ENCODE measurements at places on chromosomes 3 and 15. TPM values are rescaled to one million over a fixed set of nuclear protein-coding genes. Genes with fewer than 3 reads are reported as not detected.

GRCh38 chr15:48563934-48564333 lies 81.6 kb downstream of the FBN1 start:
- no peak for DNase-seq

GRCh38 chr15:35117543-35118265 lies 32.6 kb upstream of the NANOGP8 start:
- no peak for DNase-seq

- no peak for DNase-seq
Observed at GRCh38 chr15:93217343-93217742, 128.3 kb upstream of the RGMA start.

Gene CFAP92
- 0.56 TPM for total RNA-seq

DNA sequence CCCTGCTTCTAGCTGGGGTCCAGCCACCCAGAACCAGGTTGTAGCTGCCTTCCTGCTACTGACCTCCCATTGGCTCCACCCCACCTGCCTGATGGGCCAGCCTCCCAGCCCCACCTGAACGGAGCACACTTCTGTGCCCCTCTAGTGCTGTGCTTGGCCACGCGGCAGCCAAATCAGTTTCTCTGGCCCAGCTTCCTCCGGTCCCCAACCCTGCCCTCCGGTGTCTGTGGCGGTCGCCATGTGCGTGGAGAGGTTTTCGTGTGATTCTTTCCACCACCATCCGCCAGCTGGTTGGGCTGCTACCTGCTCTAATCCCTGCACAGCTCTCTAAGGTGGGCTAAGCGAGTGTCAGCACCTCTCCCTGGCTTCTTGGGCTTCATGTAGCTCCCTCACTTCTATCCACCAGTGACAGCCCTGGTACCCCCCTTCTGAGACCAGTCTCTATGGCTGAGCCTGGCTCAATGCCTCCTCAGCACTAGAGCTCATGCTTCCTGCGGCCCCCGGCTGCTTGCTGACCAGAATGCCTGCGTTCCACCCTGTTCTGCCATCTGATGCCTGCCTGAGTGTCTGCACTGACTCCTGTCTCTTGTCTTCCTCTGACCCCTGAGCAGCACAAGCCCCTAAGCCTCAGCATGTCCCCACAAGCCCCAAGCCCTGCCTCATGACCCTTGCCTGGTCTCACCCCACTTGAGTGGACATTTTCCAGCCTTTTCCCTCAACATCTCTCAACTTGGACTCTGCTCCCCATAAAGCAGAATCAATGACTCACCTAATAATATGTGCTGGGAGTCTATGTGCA lies 23.2 kb upstream of the MAGEF1 start:
- DNase-seq = no peak

GRCh38 chr15:95129574-95129973 lies 898.2 kb downstream of the MCTP2 start:
- DNase-seq = no peak

Gene MYO1E
- total RNA-seq = 61.0 TPM

DNA sequence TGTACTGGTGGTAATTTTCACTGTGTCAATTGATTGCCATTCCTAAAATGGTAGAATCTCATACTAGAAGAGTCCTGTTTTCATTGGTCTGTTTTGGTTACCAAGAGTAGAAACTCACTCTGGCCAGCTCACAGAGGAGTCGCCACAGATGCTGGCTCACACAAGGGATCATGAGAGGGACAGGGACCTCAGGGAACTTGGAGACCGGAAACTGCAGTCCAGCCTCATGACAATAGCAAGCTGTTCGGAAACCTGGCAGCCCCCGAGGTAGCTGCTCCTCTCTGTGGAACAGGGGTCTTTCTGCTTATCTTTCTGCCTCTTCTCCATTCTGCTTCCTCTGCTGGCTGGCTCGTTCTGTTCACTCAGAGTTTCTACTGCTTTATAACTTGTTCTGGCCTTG lies 192.9 kb downstream of the PLCL2 start:
- DNase-seq = no peak

GRCh38 chr3:116476691-116477090 lies 31.4 kb upstream of the LSAMP start:
- no peak for DNase-seq

Gene SLCO2A1
- 0.08 TPM for total RNA-seq

DNA sequence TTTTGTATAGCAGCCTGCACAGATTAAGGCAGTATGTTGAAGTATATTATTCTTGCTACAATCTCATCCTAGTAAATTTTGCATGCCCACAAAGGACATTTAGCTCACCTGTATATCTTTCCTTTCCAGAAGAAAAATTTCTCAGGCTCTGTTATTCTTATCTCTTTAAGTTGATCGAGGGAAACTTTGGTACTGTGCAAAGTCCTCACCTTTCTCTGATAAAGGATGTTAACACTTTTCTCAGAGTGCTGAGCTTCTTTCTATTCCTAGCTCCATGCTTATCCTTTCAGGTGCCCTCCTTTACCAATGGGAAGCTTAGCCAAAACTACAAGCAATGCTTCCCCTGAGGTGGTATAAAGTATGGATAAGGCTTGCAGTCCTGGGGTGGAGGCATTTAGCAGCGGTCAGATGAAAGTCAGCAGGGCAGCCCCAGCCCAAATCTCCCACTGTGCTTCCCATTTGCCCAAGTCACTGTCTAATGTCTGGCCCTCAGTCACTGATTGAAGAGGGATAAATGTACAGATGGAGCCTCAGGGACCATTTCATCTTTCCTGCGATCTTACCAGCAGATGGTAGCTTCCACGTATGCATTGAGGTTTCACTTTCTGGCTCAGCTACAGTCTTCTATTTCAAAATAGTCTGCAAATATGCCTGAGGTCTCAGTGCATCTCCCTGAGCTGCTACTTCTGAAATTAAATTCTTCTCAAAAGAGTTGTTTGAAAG lies 127.8 kb upstream of the P2RY1 start:
- DNase-seq = no peak

Gene LRTM1
- not detected for total RNA-seq

Gene SCAMP5
- total RNA-seq = 0.58 TPM

GRCh38 chr15:31317421-31318327 lies 9.0 kb upstream of the KLF13 start:
- DNase-seq = no peak

DNA sequence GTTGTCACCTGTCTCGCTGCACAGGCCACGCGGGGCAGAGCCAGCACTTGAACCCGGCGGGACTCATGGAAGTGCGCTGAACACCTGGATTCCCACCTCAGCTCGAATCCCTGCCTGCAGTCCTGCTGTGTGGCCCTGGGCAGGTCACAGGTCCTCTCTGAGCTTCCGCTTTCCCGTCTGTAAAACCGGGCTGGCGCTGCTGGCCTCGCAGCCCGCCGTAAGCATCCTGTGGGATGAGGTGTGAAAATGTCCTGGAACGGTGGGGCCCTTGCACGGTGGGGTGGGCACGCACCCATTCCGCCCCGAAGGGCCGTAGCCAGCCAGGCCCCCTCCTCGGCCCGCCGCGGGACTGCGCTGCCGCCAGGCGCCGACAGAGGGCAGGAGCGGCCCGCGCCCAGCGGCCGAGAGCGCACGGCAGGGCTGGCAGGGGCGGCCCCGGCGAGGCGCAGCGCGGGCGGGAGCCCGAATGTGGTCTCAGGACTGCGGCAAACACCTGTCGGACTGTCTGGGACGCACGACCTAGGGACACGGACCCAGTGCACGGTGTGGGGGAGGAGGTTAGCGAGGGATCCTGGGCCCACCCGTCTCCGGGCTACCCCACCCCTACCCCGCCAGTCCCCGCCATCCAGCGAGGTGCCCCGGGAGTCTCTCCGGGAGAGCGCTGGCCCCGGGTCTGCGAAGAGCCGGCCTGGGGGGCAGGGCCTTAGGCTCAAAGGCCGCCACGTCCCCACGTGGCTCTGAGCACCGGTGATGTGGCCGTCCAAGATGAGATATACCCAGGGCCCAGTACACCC lies 40.4 kb downstream of the DNAJB8 start:
- peak; percentile 76 for DNase-seq
